ENCODE measurements at places on chromosomes 16 and 17.
A peak's percentile ranks its signal among the peaks of the same experiment; 100 is the strongest.

GRCh38 chr17:9658593-9659211, 13.4 kb downstream of the USP43 start:
- DNase-seq, result no peak

DNA sequence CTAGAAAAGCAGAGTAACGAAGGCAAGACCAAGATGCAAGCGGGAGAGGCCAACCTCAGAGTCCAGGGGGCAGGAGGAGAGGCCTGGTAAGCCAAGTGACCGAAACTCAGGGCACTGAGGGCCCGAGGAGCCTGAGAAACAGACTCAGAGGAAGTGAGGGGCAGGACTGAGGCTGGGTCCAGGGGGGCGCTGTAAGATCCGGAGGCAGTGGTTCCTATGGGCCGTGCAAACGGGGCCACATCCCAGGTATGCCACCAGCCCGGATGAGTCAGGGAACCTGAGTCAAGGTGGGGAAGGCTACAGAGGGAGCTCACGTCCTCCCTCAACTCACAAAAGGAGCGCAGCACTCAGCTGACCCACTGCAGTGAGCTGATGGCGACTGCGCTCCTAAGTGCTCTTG, 8.3 kb downstream of the ZDHHC7 start:
- DNase-seq, result no peak

- DNase-seq, result no peak
These were observed 1.4 kb downstream of the LDHD start for GRCh38 chr16:75114946-75115825.

GRCh38 chr16:85422632-85423550, 190.2 kb upstream of the GSE1 start:
- DNase-seq, result no peak

DNA sequence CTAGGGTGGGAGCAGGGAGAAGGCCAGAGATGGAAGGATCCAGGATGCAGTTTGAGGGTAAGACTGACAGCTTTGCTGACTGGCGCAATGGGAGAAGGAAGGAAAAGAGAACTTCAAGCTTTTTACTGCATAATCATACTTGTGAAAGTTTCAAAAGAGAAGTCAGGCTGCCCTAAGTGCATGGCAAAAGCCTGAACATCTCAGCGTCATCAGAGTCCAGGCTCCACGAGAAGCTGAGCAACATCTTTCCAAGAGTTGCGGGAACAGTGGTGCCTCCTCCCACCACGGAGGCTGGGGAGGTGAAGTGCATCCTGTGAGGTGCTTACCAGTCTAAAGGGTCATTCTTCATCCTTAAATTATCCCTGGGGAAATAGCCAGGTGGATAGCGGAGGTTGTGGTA, 26.9 kb upstream of the SLC38A8 start:
- DNase-seq, result no peak

DNA sequence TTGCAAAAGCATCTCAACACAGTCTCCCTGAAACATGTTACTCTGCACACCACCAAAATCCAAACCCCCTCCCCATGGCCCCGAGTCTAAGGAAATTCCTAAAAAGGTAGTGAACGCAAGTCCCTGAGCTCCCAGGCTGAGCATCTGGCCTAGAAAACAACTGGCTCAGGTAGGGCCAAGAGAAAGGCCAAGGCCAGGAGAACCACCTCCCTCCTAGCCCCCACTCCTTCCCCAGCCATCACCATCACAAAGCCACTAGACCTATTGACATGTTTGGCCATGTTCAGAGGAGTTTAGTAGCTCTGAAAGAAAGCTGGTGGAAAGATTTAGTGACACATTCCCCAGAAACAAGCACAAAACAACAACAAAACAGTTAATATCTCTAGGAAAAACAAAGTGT, 220.0 kb upstream of the PSMD7 start:
- DNase-seq, result no peak

GRCh38 chr17:15981646-15982580, 17.6 kb downstream of the ZSWIM7 start:
- no peak for DNase-seq

DNA sequence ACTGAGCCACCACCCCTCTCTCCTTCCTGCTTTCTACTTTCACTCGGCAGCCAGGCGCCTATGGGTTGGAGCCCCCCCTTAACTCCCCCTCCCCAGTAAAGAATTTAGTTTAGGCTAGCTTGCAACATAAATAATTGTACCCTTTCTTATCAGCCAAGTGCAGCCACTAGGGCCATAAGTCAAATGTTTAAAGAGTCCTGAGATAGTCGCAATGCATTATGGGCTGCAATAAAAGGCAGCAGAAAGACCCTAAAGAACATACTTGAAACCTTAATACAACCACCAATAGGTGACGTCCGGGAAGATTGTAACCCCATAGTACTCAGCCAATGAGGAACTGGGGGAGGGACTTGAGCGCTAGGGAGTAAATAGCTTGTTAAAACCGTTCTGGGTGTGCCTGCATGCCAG, 40.5 kb downstream of the C16orf82 start:
- DNase-seq, result no peak

DNA sequence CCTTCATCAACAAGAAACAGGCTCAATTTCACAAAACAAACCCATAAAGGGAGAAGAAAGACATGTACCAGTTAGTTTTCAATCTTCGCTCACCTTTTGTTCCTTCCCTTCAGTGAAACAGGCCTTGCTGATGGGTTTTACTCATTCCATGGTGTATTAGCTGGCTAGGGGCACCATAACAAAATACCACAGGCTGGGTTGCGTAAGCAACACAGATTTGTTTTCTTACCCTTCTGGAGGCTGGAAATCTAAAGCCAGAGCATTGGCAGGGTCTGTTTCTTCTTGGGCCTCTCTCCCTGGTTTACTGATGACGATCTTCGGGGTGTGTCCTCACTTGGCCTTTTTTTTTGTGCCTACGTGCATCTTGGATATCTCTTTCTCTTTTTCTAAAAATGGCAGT, 383.4 kb upstream of the RBFOX1 start:
- DNase-seq, result no peak

DNA sequence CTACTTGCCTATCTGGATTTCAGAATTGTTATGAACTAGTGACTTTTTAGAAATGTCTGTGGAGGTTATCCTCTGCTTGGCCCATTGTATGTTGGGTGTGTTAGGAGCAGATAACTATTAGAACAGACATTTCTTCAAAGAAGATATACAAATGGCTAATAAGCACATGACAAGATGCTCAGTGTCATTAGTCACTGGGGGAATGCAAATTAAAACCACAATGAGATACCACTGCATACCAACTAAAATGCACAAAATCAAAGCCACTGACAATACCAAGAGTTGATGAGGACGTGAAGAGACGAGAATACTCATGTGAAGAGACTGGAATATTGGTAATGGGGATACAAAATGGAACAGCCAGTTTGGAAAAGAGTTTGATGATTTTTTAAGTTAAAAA, 39.2 kb downstream of the CEP112 start:
- no peak for DNase-seq

- no peak for DNase-seq
These were observed 621.1 kb downstream of the CDH8 start for GRCh38 chr16:61415126-61415525.

GRCh38 chr17:48504953-48505352, 25.9 kb downstream of the HOXB1 start:
- DNase-seq, result no peak

DNA sequence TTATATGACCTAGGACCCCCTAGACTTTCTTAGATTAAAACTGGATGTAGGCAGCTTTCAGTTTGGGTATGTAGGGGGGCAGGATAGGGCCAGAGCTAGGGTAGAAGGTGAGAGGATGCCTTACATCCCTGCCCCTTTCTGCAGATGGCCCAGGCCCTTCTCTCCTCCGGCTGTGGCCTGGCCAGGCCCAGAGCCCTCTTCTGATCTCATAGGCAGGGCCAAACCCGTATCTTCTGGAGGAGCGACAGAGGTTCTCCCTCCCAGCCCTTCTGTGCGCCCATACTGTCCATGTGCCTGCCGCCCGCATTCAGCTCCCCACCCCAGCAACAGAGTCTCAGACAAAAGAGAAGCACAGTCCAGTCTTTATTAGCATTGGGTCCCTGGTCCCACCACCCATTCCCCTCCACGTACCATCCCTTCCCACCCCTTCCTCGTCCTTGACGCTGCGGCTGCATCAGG, 2.0 kb upstream of the TSPOAP1 start:
- no peak for DNase-seq

DNA sequence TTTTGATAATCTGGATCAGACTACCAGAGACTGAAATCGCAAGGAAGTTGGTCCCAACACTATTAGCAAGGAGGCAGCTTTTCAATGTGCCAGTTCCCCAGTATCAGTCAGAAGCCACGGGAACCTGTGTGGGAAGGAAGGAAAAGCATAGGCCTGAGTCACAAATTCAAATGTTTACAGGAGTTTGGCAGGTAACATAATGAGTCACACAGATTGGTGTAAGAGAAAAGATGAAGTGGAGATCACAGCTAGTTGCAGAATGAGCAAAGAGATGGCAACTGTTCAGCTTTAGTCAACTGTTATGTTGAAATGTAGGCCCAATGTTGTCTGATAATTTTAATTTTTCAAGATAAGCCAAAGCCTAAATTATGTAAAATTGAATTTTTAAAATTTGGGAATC, 28.1 kb upstream of the ITGA2B start:
- DNase-seq, result peak; percentile 36

DNA sequence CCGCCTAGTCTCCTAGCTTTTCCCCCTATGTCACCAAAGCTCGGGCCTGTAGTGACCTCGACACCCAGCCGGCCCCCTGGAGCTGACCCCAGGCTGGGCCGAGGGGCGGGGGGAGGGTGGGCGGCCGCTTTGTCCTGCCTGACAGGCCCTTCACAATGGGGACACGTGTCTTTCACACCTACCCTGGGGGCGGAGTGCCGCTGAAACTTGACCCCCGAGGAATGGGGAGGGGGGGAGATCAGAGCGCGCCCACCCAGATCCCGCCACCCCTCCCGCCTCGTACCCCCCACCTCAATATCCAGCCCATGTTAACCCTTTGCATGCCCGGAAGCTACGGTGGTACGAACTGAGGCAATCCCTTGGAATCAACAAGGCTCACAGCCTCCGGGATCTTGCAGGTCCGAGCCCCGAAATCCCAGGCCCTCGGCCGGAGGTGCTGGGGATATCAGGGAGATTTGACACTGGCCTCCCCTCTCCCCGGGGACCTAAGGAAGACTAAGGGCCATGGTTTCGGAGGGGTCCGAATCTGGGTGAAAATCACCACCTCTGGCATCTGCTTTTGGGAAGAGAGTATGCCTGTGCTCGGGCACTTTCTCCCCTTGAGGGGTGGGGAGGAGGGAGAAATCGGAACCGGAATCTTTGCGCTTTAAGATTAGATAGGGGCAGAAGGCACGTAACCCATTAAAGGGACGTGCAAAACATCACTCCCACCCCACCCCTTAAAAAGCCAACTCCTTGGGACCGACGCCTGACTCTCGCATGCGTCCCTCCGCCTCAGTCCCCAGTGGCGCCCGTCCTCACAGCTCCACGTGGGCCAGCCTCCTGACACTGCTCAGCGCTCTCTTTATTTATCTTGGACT, 2.6 kb downstream of the NOG start:
- DNase-seq, result no peak

GRCh38 chr17:80220054-80220735, at the start of the genes SGSH and SLC26A11:
SGSH (minus strand) TSS chr17:80220333; CDS start chr17:80220313, 20 bp downstream.
SLC26A11 (plus strand) TSS chr17:80220427; CDS start chr17:80221561, 1,134 bp downstream.
- DNase-seq, result peak; percentile 54

GRCh38 chr17:41733348-41734138, 900 bp downstream of the HAP1 start:
- peak; percentile 7 for DNase-seq

- no peak for DNase-seq
These were observed 41.5 kb upstream of the MRTFB start for GRCh38 chr16:14029658-14030057.

- DNase-seq, result no peak
These were observed 27.0 kb downstream of the CDIP1 start for GRCh38 chr16:4511441-4512082.

DNA sequence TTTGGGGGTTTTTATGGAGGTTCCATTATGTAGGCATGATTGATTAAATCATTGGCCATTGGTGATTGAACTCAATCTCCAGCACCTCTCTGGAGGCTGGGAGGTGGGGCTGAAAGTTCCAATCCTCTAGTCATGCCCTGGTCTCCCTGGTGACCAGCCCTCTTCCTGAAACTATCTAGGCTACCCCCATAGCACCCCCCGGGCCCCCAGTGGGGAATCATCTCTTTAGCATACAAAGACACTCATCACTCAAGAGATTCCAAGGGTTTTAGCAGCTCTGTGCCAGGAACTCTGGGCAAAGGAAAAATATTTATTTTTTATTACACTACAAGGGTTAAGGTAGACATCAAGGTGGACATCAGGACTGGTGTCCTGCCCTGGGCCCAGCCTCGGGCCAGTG, 10.6 kb downstream of the SLC46A1 start:
- no peak for DNase-seq

- DNase-seq, result no peak
These were observed 119.2 kb upstream of the PMFBP1 start for GRCh38 chr16:72291121-72291520.

DNA sequence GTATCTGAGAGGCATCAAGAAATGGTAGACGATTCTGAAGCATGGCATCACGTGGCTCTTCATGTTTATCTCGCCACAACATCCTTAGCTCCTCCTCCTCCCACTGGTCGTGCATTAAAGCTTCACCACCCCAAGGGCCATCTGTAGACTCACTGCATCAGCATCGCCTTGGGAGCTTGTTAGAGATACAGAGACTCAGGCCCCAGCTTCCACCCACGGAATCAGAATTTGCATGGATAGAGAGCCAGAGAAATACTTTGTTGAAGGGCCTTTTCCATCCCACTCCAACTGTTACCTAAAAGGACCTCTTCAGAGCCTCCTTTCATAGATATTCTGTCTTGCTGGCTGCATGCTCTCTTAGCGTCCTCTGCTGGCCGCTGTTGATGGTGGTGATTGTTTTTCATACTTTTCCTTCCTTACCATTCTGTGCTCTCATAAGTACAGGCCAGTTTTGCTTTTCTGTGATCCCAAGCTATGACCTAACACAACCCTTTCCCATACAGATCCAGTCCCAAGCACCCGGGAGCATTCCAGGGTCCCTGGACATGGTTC, 1049.4 kb upstream of the EEF2KMT start:
- no peak for DNase-seq

GRCh38 chr16:76396977-76397376, 119.8 kb downstream of the CNTNAP4 start:
- no peak for DNase-seq

GRCh38 chr17:69348429-69348828, 21.5 kb upstream of the ABCA5 start:
- DNase-seq, result no peak

- no peak for DNase-seq
These were observed 28.4 kb upstream of the NAGLU start for GRCh38 chr17:42507671-42508070.

GRCh38 chr17:57563958-57564357, 181.1 kb downstream of the CCDC182 start:
- DNase-seq, result no peak

DNA sequence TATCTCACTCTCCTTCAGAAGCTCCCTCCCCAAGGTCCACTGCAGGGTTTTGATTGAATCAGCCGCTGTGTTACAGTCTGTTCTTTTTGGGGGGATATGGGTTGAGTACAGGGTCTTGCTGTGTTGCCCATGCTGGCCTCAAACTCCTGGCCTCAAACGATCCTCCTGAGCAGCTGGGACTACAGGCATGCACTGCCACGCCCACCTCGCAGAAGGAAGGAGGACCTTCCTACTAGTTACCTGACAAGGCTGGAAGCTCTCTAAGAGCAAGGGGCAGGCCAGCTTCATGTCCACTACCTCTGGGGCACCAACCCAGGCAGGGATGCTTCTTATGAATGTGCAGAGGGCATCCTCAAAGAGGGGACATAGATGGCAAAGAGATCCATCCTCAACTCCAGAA, 1.9 kb upstream of the MMP28 start:
- DNase-seq, result no peak

GRCh38 chr17:10051112-10051511, 146.0 kb upstream of the RCVRN start:
- DNase-seq, result no peak
